Fibroblast of skin of back (primary cell): ENCODE measurements at places on chromosomes 2 and 18.
A peak's percentile ranks its signal among the peaks of the same experiment; 100 is the strongest.

DNA sequence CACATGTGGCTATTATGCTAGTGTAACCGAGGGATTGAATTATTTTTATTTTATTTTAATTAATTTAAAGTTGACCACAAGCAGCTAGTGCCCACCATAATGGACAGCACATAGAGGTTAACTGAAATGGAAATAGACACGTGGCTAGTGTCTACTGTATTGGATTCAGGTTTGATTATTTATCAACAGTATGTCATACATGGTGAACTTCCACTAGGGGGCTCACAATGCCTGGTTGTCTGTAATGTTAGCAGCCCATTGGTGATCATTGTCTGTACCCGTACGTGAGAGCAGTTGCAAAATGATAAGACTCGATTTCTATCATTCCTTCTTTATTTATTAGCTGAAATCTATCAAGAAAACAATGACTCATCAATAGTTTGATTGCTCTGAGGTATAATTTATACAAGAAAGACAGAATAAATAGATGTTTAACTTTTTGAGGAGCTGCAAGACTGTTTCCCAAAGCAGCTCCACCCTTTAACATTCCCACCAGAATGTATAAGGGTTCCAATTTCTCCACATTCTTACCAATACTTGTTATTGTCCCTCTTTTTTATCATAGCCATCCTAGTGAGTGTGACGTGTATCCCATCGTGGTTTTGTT lies 76.5 kb downstream of the CYBRD1 start:
- DNase-seq: peak; percentile 69

DNA sequence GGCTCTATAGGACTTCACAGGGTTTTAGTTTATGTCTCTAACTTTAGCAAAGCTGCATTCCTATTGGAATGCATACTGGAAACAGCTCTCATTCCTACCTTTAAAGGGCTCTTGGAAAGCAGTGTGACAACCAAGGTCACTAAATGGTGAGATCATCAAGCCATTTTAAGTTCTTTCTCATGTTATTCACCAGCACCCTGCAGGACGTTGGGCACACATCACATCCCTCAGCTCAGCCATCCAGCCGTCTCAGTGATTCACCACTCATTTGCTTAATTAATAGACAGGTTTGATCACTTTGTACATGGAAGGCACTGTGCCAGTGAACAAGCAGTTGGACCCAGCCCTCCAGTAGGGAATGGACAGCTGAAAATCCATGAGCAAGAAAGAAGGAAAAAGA lies 32.2 kb upstream of the RBM44 start:
- DNase-seq: peak; percentile 61

DNA sequence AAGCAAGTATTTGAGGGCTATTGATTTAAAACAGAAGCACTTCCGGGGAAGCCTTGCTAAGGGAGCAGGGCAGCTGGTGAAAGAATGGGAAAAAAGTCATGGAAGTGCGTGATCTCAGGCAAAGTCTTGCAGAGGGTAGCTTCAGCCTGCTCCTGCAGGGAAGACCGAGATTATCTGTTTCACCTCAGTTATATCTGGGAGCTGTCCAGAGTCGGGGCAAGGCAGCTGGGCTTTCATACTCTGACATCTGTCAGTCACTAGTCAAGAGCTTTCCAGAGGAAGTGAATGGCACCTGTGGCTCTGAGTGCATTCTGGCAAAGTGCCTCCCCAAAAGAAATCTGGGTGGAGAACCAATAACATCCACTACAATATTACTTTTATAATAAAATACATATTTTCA lies 8.7 kb downstream of the NXPH2 start:
- DNase-seq: no peak

GRCh38 chr18:21853016-21853415 lies 112.4 kb downstream of the MIB1 start:
- peak; percentile 25 for DNase-seq

DNA sequence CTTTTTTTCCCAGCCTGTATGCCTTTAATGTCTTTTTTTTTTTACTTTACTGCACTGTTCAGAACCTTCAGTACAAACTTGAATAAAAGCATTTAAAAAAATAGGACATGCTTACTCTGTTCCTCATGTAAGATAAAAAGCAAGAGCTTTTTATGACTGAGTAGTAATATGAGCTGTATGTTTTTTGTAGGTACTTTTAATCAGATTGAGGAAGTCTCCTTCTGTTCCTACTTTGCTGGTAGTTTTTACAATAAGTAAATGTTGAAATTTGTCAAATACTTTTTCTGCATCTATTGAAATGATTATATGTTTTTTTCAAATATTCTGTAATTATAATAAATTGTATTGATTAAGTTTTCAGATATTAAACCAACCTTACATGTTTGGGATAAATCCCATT lies 189.8 kb downstream of the FAM210A start:
- no peak for DNase-seq

GRCh38 chr2:238973038-238973739 lies 125.3 kb downstream of the TWIST2 start:
- peak; percentile 42 for DNase-seq

DNA sequence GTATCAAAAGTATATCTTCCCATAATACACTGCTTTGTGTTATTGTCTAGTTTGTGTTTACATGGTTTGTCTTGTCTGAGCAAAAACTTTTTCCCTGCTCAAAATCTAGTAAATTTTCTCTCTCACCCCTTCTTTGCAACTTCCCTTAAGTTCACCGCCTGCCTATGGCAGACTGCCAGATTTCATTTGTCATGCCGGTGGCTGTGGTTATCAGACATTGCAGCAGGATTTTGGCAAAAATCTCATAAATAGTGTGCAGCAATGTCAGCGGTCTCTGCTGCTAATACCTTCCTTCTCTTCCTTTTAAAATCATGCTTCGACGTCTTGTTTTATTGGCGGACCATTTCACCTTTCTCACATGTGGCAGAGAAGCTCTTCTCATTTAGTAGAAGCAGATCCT lies 45.6 kb upstream of the TMEM178A start:
- peak; percentile 82 for DNase-seq

DNA sequence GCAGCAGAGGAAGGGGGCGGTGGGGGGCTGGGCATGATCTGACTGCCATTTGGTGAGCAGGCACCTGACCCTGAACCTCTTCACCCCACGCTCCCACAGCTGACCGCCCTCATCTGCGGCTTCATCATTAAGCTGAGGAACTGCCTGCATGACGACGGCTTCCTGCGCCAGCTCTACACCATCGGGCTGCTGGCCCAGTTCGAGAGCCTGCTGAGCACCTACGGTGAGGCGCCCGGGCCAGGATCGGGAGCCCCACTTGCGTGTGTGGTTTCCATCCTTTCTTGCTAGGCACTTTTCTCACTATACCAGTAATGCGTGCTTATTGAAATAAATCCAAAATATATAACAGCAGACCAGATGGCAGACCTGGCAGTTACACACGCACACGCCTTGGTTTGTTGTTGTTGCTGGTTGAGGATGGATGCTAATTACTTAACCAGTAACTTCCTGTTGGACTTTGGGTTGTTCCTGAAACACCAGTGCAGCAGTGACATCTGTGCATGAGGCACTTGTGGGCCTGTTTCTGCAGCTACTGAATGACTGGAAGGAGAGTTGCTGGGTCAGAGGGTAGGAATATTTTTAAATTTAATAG lies 43.7 kb downstream of the COA5 start:
- DNase-seq: no peak
